Epithelial cell of esophagus (primary cell): ENCODE measurements at places on chromosomes 13 and 19.

- DNase-seq = no peak
Observed at GRCh38 chr19:54011507-54012211, 20.2 kb downstream of the CACNG6 start.

DNA sequence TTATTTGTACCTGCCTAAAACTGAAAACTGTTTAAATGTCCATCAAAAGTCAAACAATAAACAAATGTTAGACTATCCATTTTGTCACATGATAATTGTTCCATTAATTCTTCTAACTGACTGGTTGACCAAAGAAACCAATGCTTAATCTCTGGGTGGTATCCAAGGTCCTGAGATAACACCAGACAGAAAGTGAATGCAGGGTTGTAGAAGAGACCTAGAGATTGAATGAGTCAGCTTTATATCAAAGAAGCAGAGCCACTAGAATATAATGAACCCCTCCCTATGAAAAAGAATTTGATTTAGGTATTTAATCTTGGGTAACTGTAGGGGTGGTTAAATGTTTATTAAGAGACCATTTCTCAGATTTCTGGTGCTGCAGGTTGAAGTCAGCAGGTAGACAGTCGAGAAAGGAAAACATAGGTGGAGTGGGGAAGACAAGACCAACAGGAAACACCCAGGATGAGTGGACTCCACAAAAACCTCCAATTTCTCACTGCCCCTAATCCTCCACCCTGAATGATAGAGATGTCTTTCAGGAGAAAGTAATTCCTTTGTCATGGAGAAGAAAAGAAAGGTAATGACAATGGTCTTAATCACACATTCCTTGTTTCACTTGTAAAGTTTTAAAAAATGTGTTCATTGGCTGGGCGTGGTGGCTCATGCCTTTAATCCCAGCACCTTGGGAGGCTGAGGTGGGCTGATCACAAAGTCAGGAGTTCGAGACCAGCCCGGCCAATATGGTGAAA is 536.4 kb downstream of the IRS2 start:
- DNase-seq = peak; percentile 77

DNA sequence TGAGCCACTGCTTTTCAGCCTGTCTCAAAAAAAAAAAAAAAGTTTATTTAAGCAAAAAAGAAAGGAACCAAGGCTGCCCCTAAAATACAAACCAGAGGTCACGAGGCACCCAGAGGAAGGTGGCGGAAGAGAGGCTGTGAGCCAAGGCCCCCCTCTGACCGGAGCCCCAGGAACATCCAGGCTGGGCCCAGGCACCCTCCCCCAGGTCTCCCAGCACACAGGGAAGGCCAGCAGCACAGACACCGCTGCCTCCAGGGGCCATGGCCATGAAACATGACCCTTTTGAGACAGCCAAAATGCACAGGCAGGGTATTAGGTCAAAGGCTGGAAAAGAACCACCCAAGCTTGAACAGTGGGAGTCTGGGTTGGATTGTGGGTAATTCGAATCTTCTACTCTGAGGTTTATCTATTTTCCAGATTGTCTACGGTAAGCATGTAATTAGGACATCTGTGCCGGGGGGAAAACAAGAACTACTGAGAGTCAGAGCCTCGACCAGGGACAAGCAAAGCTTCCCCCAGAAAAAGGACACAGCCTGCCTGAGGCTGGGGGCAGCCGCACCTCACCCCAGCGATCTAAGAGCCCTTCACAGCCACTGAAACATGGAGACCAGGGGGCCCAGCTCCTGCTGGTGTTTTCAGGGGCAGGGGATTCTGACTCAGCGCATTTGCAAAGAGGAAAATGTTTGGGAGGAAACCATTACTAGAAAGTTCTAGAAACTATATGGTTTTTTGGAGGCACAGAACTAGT is 8.4 kb downstream of the PEX11G start:
- DNase-seq = no peak

DNA sequence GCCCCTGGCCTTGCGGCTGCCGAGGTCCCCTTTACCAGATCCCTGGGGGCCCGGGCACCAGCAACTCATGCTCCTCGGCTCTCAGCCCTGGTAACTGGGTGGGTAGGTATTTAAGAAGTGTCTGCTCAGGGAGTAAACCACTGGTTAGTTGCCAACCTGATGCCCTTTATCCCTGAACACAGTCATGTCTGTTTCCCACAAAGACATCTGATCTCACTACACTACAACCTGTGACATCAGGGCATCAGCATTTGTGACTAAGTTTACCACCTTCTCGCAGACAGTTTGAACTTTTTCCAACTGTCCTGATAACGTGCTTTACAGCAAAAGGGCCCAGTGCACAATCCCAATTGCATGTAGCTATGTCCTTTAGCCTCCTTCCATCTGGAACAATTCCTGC is 22.0 kb downstream of the GGACT start:
- DNase-seq = peak; percentile 41

DNA sequence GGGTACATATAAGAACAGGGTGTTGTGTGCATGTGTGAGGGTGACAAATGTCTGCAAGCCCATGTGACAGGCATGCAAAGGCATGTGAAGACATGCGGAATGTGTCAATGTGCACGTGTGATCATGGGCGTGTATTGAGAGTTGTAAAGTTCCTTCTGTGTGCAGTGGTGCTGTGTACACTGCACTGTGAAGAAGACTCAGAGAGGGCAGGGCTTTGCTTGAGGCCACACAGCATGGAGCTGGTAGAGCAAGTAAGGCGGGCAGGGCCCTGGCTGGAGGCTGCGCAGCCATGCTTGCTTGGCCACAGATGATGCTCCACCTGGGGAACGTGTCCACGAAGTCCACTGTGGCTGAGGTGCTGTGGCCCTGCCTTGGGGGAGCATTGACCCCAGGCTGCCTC is 66.8 kb downstream of the PTPRS start:
- DNase-seq = no peak

- DNase-seq = no peak
Observed at GRCh38 chr19:49799798-49800376, 13.2 kb downstream of the FUZ start.

DNA sequence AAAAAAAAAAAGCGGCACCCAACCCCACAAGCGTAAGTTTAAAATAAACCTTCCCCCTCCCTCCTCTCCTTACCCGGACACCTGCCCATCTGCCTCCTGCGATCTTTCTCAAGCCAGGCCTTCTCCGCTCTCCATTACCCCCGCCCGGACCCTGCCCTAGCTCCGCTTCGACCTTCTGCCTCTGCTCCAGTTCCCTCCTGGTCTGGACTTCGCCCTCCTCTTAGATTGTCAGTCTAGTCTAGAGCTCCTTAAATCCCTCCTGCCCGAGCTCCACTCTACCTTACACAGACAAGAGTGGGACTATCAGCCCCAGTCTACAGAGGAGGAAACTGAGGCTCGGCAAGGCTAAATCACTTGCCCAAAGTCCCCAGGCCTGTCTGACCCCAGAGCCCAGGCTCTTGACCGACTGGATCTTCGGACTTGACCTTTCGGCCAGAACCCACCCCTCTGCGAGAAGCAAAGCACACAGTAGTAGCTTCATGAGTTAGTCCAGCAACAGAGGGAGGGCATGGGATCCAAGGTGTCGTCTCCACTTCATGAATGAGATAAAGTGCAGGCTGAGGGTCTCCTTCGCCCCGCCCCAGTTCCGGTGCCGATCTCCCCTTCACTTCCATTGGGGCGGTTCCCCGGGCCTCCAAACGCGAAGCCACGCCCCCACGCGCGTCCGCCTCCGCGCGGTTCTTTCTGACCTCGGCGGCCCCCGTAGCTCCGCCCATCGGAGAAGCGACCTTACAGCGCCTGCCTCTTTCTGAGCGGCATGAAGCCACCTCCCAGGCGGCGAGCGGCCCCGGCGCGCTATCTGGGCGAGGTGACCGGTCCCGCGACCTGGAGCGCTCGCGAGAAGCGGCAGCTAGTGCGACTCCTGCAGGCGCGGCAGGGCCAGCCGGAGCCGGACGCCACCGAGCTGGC is at the start of gene SNAPC2:
TSS of gene SNAPC2 (plus strand) at position 729 of the 909 bp plus-strand sequence. CDS start at position 758, 29 bp downstream.
- DNase-seq = peak; percentile 95

- no peak for DNase-seq
Observed at GRCh38 chr13:22765547-22765946, 415.2 kb upstream of the SGCG start.

GRCh38 chr19:10211061-10211460 is 16.3 kb upstream of the DNMT1 start:
- no peak for DNase-seq

DNA sequence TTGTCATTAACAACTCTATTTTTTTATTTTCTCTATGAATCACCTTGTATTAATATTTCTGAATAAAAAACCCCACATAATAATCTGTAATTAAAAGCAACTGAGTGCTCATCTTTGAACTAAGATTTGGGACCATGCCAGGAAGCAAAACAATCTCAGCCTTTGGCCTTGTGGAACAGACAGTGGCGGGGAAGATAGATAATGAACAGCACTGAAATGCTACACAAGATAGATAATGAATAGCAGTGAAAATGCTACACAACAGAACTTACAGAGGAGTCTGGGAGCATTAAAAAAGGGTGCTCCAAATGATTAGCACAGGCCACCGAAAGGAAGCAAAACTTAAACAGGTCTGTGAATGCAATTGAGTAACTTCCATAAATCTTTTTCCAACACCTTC is 134.9 kb downstream of the GPC5 start:
- DNase-seq = no peak

- no peak for DNase-seq
Observed at GRCh38 chr19:47003611-47004465, 15.8 kb upstream of the NPAS1 start.

DNA sequence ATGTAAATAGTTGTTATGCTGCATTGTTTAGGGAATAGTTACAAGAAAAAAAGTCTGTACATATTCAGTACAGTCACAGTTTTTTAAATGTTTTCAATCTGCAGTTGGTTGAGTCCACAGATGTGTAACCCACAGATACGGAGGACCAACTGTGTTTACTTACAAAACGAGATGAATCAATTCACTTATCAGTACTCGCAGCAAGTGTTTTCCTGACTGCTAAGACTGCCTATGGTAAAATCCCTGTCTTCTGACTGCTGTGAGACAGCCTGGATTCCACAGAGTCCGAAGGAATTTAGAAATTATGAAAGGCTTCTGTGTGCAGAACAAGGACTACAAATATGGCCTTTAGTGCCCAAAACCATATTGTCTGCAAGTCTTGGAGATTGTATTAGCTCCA is 45.7 kb upstream of the C1QTNF9 start:
- no peak for DNase-seq

DNA sequence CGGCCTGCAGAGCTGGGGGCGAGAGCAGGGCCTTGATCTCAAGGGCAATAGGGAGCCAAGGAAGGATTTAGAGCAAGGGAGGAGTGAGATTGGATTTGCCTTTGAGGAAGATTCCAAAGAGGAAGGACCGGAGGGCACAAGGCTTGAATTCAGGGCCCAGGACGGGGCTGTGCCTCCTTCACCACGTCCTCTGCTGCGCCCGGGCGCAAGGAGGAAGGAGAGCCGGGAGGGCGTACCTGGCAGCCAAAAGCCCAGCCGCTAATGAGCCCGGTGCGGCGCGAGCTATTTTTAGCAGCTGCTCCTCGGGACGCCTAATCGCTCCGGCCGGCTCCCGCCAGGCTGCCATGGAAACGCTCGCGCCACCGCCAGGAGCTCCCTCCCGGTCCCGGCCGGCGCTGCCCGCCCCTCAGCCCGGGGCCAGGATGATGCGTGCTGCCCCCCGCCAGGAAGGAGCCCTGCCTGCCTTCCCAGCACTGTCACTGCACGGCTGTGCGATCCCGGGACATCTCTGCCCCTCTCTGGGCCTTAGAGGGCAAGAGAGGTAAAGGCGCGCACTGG is 31.3 kb downstream of the TINCR start:
- peak; percentile 56 for DNase-seq

- peak; percentile 62 for DNase-seq
Observed at GRCh38 chr13:51861723-51862300, at the start of gene CCDC70. Gene CCDC70, plus strand, starts transcription at chr13:51861969. Its CDS starts 3,443 bp downstream, at chr13:51865412.

- no peak for DNase-seq
Observed at GRCh38 chr19:5317321-5317720, 23.3 kb downstream of the PTPRS start.

DNA sequence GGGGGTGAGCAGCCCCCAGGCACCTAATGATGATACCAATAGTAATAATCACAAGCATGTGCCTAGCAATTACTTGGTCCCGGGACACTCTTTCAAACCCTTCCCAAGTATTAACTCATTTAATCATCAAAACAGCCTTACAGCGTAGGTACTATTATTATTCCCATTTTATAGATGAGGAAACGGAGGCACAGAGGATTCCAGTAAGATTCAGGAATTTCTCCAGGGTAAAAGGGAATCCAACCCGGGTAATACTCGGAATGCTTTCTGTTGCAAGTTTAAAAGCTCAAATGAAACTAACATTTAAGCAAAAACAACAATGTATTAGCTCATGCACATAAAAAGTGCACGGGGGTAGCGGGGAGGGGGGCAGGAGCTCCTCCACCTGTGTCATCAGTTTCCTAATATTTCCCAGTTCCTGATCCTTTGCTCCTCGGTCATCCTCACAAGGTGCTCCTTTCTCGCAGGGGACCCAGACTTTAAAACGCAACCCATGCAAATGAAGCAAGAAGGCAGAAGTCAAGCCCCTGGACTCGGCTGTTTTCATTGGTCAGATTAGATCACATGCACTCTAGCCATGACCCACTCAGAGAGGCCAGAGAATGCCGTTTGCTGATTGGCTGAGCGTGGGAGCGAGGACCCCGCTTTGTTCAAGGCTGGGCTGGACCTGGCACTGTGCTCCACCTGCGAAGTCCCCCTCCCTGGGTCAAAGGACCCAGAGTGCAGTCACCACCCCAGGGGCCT is 38.3 kb upstream of the C19orf12 start:
- DNase-seq = no peak

GRCh38 chr19:4215807-4216206 is 13.5 kb upstream of the EBI3 start:
- no peak for DNase-seq

DNA sequence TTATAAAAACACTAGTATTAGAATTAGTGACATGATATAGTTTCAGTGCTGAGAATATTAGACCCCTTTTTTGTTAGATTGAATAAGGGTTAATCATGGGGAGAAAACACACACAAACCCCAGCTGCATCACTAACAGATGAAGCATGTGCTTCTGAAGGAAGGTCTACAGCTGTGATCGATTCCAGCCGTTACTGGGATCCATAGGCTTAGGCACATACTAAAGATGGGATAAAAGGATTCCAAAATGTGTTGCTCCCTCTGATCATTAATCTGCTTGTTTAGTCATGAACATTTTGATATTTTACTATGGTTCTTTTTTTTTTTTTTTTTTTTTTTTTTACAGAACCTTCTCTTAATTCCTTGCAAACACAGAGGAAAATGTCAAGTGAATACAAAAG is 1591.3 kb downstream of the EFNB2 start:
- no peak for DNase-seq

GRCh38 chr19:39438270-39438934 is 2.7 kb upstream of the RPS16 start:
- peak; percentile 77 for DNase-seq

DNA sequence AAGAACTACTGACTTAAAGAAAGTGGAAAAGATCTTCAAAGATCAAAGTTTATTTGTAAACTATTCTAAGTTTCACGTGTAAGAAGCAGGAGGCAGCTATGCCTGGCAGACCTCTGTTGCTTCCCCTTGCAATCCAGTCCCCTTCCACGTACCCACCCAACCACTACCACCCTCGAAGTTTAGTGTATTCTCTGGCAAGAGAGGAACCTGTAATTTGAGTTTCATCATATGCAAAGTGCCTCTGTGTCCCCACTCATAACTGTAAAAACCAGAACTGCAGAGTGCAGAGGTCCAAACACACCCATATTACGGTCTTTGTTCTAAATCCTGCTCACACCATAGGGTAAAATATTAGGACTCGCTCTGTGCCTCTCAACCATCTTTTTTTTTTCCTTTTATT is 75.8 kb upstream of the FRY start:
- no peak for DNase-seq

GRCh38 chr13:75426421-75426820 is 55.5 kb downstream of the TBC1D4 start:
- peak; percentile 73 for DNase-seq

GRCh38 chr13:60627071-60627686 is 230.2 kb downstream of the TDRD3 start:
- DNase-seq = peak; percentile 56

GRCh38 chr13:81762449-81762848 is 1421.5 kb upstream of the SPRY2 start:
- no peak for DNase-seq
